ENCODE measurements at places on chromosomes 11 and 22.

GRCh38 chr11:71563406-71563805 is 2.0 kb upstream of the KRTAP5-10 start:
- DNase-seq = no peak

- no peak for DNase-seq
These were observed 62.1 kb downstream of the LRP5 start for GRCh38 chr11:68374531-68374930.

GRCh38 chr11:120723751-120724150 is 212.2 kb downstream of the GRIK4 start:
- DNase-seq = no peak

- no peak for DNase-seq
These were observed 6.5 kb downstream of the OOSP1 start for GRCh38 chr11:59944720-59945119.

- no peak for DNase-seq
These were observed 1621.6 kb upstream of the RAG2 start for GRCh38 chr11:38219636-38220035.

- no peak for DNase-seq
These were observed 12.1 kb downstream of the CCDC87 start for GRCh38 chr11:66580803-66581202.
